ENCODE measurements at places on chromosomes 16 and 17. TPM values are rescaled to one million over a fixed set of nuclear protein-coding genes. Genes with fewer than 3 reads are reported as not detected.

PRR29 gene
- not detected for total RNA-seq

- no peak for DNase-seq
Observed at GRCh38 chr16:68873635-68874471, 30.5 kb downstream of the TANGO6 start.

DNA sequence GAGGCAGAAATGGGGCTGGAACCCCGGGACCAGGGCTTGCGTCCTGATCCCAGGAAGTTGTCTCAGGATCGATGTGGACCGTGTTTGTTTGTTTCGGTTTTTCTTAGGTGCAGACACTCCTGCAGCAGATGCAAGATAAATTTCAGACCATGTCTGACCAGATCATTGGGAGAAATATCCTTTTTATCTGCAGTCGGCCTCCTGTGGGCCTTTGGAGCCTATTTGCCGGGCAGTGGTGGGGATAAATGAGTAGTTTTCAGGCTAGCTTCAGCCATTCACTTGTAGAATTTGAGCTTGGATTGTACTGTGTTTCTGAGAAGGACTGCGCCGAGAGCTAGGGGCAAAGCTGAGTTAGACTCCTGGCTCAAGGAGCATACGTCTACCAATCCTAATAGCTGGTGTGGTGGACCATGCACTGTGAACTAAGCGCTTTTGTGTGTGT lies 816 bp downstream of the HSBP1 start:
- DNase-seq, result no peak

NOD2 gene
- 0.34 TPM for total RNA-seq
